ENCODE measurements at places on chromosomes 7 and 10.
A peak's percentile ranks its signal among the peaks of the same experiment; 100 is the strongest.

DNA sequence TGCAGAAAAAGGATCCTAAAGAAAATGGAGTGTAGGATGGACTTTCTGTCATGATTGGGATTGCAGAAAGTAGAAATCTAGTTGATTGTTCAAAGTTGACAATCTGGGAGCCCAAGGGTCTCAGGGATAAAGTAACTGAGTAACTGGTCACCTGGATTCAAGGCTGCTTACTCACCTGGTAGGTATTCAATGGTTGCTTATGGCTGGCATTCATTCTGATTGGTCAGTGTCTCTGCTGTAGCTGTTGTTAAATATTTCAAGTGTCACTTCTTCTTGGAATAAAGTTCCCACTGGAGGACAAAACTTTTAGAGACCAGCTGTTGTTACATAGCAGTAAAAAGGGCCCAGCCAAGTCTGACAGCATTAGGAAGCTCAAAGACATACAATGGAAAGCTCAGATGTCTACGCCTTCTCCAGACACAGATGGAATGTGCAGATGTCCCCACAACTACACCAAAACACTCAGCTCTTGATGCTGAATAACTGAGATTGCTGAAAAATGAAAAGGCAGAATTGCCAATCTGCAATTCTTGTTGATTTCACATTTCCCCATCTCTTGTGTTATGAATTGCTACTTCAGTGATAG is 106.9 kb downstream of the ZNF467 start:
- no peak for DNase-seq

DNA sequence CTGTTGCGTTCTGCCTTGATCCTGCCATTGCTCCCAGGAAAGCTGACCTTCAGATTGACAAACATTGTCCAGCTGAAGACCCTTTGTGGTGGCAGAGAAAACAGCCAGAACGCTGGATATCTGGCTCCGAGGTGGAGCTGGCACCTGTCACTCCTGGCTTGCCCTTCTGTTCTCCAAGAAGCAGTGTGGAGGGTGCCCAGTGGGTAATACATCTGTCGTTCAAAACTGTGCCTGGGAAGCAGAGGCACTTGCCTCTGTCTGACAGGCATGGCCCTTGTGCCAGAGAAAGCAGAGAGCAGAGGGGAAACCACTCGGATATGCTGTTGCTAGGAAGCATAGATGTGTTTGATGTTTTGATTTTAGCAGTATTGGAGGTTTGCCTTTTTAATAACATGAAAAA is 231.4 kb downstream of the BMPER start:
- DNase-seq, result no peak

GRCh38 chr10:103814626-103815370 is 40.6 kb downstream of the SH3PXD2A start:
- no peak for DNase-seq

DNA sequence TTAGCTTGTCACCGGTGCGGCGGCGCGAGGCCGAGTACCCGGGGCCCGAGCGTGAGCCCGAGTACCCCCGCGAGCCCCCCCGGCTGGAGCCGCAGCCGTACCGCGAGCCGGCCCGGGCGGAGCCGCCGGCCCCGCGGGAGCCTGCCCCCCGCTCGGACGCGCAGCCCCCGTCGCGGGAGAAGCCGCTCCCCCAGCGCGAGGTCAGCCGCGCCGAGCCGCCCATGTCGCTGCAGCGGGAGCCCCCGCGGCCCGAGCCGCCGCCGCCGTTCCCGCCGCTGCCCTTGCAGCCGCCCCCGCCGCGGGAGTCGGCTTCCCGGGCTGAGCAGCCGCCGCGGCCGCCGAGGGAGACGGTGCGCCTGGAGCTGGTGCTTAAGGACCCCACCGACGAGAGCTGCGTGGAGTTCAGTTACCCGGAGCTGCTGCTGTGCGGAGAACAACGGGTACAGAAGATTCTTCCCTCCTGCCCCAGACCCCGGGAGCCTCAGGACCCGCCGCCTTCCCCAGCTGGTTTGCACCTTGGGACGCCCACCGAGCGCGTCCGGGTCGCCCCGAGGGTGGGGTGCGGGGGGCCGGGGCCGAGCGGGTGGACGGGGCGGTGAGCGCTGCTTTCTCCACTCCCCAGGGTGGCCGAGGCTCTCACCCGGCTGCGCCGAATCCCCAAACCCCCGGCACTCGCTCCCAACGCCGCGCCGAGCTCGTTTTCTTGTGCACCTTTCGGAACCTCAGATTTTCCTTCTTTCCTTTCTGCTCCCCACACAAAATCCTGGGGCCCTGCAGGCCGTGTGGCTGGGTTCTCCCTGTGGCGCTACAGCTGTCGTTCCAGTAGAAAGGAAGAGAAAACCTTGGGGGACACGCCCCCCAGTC is 708 bp downstream of the UBN2 start:
- DNase-seq, result peak; percentile 27

- no peak for DNase-seq
Measured at GRCh38 chr10:110456523-110457091, 41.1 kb upstream of the DUSP5 start.

DNA sequence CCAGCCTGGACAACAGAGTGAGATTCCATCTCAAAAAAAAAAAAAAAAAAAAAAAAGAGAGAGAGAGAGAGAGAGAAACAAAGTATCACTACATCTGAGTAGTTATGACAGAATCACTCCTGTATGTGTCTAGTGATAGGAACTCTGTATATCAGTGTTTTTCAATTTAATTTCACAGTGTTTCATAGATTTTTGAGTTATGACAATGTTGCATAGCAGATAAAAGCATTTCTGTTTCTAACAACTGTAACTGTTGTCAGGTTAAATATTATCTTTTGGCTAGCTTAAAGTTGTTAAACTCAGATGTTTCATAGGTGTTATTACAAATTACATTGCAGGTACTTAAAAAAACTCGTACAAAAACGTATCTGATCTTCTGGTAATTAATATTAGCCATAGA is 60.3 kb downstream of the PLXDC2 start:
- no peak for DNase-seq

DNA sequence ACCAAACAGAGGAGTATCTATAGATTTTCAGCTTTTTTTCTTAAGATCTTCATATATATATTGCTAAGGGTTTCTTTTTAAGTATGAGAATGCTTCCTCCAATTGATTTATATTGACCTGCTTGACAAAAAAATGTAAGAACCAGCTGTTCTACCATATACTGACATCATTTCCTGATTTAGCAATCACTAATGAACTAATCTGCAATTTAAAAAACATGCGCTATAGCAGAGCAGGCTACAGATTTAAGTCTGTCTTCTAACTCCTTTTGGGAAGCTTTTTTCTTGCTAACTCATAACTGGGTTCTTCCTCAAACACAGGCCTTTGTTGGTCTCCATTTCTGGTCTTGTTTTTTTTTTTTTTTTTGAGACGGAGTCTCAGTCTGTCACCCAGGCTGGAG is 33.2 kb downstream of the ABCC2 start:
- no peak for DNase-seq

DNA sequence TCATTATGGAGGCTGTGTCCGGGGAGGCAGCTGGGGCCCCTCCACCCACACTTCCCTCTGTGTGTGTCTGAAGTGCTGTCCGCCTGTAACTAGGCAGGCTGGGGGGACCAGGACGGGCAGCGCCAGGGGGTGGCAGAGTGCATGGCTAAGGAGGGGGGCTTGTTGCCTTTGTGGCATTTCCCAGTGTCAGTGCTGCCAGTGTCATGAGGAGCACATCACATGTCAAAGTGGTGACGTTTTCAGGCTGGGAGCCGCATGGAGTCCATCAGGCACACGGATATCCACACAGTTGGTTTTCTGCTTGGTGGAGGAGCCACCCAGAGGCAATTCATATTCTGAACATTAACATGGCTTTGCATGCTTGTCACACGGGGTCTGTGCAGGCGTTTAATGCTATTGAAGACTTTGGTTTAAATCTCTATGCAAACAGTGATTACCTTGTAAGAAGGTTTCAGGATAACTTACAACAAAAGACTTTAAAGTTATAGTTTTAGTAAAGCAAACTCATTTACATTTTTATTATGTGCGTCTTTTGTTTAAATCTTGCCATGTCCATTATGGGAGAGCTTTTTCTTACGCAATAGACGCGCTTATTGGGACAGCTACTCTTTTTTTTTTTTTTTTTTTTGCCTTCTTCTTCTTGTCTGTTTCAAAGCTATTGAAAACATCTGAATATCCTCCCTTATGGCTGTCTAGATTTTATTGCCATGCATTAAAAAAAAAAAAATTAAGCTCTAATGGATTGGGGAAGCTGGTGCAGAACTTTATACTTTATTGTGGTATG is 52.9 kb downstream of the C10orf67 start:
- DNase-seq, result no peak

DNA sequence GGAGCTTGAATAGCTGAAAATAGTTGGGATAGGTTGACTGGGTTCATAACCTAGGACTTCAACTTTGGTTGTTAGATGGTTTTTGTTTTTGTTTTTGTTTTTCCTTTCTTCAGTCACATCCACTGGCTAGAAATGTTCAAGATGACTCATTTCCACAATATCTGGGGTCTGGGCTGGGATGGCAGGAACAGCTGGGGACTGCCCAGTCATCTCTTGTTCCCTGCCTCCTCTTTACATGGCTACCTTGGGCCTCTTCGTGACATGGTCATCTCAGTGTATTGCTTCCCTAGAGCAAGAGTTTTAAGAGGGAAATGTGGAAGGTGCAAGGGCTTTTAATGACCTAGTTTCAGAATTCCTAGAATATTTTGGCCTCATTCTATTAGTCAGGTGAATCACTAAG is 915.8 kb downstream of the XPNPEP1 start:
- DNase-seq, result no peak

DNA sequence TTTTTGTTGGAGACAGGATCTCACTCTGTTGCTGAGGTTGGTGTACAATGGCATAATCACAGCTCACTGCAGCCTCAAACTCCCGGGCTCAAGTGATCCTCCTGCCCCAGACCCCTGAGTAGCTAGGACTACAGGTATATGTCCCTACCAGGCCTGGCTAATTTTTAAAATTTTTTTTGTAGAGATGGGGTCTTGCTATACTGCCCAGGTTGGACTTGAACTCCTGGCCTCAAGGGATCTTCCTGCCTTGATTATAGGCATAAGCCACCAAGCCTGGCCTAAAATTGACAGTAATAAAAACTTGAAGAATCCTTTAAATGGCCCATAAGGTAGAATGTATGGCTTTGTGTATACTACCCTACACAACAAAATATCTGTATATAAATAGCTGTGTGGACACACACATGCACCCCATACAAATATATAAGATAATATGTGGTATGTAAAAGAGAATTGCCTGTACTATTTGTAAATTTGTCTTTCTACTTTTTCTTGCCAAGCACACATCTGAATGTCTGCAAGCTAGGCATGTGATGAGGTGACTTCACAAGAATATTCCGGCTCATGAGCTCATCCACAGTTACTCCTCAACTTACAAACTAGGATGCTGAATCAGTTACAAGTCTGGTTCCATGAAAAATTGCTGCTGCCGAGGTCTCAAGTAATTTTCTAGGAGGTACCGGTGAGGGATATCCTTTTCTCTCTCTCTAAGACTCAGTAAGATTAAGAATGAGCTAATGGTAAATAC is 26.6 kb downstream of the POLR3A start:
- DNase-seq, result no peak

- no peak for DNase-seq
Measured at GRCh38 chr7:26594553-26594952, 269.8 kb downstream of the SKAP2 start.

- DNase-seq, result no peak
Measured at GRCh38 chr10:47192273-47192672, 107.7 kb upstream of the GDF10 start.

DNA sequence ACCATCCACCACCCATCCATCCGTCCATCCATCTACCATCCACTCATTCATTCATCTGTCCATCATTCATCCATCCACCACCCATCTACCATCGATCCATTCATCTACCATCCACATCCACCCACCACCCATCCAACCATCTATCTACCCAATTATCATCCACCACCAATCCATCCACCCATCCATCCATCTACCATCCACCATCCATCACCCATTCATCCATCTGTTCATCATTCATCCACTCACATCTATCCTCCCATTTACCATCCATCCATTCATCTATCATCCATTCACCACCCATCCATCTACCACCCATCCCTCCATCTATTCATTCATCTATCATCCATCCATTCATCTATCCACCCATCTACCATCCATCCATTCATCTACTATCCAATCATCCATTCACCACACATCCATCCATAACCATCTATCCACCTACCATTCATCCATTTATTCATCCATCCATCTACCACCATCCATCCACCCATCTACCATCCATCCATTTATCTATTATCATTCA is 188.8 kb downstream of the JCAD start:
- DNase-seq, result no peak

GRCh38 chr7:44220358-44221112 is 19.8 kb downstream of the YKT6 start:
- DNase-seq, result no peak

DNA sequence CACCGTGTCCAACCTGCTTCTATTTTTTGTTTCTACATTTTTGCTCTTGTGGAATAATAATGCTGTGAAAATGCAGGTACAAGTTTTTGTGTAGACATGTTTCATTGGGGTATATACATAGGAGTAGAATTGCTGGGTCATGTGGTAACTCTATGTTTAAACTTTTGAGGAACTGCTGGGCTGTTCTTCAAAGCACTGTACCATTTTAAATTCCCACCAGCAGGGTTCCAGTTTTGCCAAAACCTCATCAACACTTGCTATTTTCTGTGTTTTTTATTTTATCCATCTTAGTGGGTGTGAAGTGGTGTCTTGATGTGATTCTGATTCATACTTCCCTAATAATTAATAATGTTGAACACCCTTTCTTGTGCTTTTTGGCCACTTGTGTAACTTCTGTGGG is 138.6 kb downstream of the RGS10 start:
- DNase-seq, result no peak

DNA sequence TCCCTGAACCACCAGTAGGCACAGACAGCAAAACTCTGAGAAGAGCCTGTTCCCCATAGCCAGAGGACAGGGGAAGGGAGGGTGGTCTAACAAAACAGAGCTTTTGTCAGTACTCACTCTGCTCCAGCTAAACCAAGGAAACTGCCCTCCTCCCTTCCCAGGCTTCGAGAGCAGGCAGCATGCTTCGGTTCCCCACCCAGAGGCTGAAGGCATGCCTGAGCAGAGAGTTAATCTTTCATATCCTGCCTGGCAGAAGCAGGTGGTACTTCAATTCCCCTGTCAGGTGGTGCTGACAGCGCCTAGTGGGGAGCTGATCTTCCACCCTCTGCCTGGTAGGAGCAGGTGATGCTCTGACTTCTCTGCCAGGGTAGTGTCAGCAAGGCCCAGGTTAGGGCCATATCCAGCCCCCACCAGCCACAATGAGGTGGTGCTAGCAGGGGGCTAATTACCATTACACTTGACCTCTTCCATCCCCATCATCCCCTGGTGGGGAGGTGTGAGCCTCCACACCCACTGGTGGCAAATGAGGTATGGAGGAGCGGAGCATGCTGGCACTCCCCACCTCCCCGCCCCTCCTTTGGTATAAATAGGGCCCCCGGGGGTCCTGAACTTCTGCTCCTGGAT is 35.1 kb downstream of the SDK1 start:
- DNase-seq, result no peak
